IPS-NIHi11 (cell line): ENCODE measurements at places on chromosomes 3 and 15.

GRCh38 chr3:84440291-84440690 is 518.5 kb upstream of the CADM2 start:
- DNase-seq: no peak

DNA sequence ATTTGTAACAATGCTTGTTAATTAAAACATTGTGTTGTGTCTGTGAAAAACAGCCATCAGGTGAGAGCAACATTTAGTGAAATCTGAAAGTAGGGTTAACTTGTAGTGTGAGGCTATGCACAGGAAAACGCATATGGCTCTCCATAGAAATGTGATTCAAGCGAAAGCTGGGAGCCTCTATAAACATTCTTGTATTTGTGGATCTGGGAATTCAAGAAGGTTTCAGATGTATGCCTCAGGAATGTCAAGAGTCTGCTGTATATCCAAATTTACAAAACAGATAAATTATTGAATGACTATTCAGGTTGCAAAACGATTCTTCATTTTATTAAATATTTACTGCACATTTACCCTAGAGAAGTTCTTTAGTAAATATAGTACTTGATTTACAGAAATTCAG is 166.0 kb downstream of the THSD4 start:
- no peak for DNase-seq

GRCh38 chr3:48241796-48242455 is 1.0 kb downstream of the ZNF589 start:
- no peak for DNase-seq

GRCh38 chr3:65534805-65535204 is 503.9 kb downstream of the MAGI1 start:
- DNase-seq: no peak

DNA sequence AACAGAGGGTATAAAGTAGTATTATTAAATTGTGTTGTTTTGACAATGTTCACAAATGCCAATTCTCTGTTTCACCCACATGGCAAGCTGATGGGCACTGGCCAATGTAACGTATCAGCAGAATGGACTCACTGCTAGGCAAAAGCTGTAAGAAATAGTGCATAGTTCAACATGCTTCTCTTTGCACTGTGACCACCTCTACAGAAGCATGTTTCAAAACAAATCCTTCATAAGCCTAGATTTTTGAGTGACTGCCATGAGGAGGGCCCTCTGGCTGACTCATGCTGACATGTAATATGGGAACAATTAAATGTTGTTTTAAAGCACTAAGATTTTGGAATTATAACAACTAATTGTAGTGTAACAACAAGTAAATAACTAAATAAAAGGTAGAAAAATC is 3.2 kb downstream of the GBE1 start:
- DNase-seq: no peak

GRCh38 chr3:149340310-149340933 is 7.0 kb upstream of the TM4SF18 start:
- DNase-seq: no peak

DNA sequence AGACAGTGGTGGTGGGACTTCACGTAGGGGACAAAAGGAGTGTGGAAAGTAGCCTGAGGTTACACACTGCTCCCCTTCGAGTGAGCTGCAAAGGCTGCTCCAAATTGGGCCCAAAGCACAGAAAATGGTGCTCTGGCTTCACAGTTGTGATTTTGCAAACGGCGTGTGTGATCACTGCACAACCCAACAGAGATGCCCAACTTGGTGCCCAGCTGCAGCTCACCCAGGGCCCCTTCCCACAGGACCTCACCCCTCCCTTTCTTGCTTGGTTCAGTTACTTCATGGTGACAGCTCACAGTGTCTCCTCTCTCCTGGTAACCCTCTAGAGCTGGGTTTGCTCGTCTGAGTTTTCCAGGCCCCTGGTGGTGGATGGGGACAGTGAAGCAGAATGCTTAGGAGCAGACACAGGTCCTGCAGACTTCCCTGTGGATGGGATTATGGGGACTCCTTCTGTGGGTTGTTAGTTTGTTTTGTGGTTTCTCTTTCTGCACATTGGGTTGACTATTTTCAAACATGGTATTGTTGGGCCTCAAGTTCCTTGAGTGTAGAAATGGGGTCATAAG is 98.3 kb downstream of the TOP2B start:
- DNase-seq: no peak
